NCI-H1105 treated with DMSO at 0.1 percent for 48 hours (cell line): ENCODE measurements at places on chromosomes 2 and 18.
A peak's percentile ranks its signal among the peaks of the same experiment; 100 is the strongest.

- DNase-seq = peak; percentile 84
Measured at GRCh38 chr2:165793779-165794535, at the start of gene GALNT3. Gene GALNT3, minus strand, starts transcription at chr2:165794247. Its CDS starts 23,547 bp downstream, at chr2:165770700.

DNA sequence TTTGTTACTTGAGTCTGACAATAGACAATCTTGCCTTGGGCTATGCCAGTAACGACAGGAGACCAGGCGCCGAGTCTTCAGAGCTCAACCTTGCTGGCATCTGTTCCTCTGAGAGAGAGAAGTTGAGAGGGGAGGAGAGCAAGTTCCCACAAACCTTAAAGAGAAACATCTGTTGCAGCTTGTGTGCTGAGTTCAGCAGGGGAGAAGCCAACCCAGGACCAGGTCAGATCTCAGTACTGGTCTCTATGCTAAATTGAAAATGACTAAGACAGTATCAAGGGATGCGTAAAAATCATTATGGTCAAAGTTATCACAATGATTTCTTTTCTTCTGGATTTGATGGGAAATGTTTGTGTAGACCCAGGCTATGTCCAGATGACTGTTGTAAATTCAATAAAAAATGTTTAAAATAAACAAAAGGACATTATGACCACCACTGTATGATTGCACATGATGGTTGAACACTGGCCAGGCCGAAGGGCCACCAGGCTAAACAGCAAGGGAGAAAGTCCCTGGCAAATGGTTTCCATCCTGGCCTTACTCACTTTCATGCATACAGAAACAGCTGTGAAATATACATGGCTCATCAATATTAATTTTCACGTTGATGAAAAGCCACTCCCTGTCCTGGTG is 100.3 kb upstream of the PMAIP1 start:
- no peak for DNase-seq

DNA sequence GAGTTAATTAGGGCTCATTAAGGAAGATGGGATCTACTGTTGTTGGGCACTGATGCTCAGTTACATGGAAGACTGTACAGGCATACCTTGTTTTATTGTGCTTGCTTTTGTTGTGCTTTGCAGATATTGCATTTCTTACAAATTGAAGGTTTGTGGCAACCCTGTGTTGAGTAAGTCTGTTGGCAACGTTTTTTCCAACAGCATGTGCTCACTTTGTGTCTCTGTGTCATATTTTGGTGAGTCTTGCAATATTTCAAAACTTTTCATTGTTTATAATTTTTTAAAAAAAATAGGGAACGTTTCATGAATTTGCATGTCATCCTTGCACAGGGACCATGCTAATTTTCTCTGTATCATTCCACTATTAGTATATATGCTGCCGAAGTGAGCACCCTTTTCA is 15.6 kb downstream of the PHLPP1 start:
- peak; percentile 31 for DNase-seq

DNA sequence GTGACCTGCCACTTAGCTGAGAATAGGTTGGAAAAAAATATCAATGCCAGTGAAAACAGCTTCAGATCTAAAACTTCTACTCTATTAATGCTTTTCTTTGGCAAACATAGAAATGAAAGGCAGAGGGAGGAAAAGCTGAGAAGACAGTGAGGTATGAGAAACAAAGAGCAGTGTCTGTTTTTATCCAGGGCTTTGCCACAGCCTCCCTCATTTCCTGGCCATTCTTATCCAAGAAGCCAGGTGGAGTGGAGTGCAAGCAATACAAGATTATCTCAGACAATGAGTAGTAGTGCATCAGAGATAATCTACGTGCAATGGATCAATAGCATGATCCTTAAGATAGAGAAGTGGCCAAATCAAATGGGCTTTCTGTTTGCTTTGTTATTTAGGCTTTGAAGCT is 808.7 kb upstream of the PIK3C3 start:
- DNase-seq = peak; percentile 61

- no peak for DNase-seq
Measured at GRCh38 chr2:104068665-104069064, 785.2 kb upstream of the POU3F3 start.

- DNase-seq = no peak
Measured at GRCh38 chr2:601806-602455, 75.3 kb downstream of the TMEM18 start.

GRCh38 chr18:78979730-78980278 is at the start of gene SALL3:
Gene SALL3, plus strand, starts transcription at chr18:78979818. Its CDS starts 457 bp downstream, at chr18:78980275.
- peak; percentile 15 for DNase-seq

DNA sequence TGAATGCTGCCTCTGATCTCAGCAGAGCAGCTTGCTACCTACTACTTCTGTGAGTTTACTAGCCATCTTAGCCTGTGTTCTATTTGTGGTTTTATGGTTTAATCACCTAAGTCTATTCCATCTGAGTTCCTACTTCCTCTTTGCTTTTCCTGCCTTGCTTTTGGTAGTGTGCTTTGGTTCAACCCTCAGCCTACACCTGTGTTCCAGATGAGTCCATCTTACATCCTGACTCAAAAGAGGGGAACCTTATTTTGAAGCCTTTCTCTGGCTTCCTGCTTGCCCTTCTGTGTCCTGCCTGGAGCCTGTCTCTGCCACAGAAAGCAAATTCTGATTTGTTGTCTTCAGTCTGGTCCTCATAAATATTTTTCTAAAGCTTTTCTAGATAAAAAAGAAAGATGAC is 530.3 kb upstream of the MEX3C start:
- DNase-seq = no peak

DNA sequence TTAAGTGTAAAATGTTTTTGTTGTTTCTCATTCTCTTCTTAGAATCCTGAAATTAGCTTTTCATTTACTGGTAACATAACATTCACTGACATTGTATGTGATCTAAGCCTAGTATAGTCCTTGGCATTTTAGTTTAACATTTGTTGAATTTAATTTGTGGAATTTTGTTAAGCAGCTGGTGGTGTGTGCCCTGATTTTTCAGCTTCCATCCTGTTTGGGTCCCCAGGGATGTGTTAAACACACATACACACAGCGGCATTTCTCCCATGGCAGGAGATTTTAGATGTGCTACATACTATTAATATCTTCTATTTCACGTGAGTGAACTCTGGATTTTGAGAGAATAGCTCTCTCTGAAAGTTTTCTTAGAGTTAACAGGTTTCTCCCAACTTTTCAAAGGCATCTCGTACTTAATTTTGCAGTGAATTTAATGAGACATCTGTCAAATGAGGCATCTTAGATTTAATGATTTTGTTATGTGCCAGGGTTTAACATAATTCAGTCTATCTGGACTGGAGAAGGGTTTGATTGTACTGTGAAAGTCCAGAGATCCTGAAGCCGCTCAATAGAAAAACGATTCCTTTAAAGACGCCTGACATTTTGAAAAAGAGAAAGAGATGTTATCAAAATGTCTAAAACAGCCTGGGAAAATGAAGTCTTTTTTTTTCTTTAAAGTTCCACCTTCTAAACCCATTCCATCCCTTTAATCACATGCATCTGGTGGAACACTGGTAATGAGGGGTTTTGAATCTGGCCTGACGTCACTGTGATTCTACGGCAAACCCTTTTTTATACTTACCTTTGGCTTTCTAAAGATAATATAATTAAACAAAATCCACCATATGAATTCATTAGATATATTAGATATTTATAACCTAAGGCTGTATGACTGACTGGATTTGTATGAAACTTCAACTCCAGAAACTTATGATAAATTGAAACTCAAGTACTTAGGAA is 6.8 kb downstream of the PHLPP1 start:
- DNase-seq = no peak

DNA sequence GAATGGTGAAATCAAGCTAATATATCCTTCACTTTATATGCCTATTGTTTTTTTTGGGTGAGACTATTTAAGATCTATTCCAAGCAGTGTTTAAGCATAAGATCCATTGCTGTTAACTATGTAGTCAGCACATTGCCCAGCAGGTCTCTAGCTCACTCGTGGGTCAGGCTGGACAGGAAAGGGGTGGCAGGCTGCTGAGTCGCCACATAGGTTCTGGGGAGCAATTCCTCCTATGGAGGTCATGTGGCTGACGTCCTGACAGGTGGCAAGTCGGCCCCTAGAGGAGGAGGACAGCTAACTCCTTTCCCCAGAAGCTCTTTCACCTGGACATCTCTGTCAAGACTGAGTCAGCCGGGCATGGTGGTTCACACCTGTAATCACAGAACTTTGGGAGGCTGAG is 13.9 kb upstream of the RAB31 start:
- DNase-seq = no peak

GRCh38 chr2:173264603-173265366 is 89.9 kb upstream of the CDCA7 start:
- DNase-seq = no peak

DNA sequence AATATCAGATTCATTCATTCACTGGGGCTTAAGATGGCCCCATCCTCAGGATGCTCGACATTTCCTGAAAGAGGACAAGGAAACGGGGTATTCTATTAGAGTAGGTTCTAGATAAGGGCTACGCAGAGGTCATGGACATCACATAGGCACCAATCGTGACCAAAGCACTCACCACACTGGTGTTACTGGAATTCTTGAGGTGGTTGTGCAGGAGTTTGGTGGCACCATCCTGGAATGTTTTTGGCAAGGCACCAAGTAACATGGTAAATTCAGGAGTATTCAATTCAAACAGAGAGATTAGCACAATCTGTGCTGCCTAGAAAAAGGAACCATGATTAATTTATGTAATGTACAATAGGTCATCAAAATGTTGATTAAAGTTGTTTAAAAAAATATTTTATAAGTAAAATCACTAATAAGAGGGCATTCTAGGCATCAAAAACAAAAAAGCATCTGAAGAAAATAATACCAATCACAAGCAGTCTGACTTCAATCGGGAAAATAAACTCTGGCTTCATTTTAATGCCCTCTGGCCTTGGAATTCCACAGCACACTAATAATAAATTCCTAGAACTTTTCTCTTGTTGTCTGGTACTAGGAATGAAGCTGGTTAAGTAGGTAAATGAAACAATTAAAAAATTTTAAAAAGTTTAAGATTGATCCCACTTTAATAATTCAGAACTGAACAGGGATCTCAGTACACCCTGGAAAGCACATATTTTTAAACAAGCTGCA is 102.8 kb upstream of the TFCP2L1 start:
- DNase-seq = no peak

DNA sequence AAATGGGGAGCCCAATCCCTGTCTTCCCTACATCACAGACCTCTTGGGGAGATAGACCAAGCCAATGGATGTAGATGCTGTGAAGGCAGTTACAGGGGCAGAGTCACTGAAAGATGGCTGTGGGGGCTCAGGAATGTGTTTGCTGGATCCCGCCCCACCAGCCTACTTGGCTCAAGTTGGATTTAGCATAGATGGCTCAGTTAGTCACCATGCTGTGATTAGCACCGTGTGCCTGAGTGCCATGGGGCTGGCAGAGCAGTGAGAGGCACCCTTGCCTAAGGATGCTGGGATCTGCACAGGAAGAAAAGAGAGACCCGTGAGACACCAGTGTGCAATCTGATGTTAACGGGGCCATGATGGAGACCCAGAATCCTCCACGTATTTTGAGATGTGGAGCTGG is 228.3 kb downstream of the DYSF start:
- no peak for DNase-seq

- DNase-seq = peak; percentile 45
Measured at GRCh38 chr2:199309411-199309810, 148.3 kb downstream of the SATB2 start.

GRCh38 chr2:225072444-225072843 is 30.2 kb upstream of the DOCK10 start:
- no peak for DNase-seq

DNA sequence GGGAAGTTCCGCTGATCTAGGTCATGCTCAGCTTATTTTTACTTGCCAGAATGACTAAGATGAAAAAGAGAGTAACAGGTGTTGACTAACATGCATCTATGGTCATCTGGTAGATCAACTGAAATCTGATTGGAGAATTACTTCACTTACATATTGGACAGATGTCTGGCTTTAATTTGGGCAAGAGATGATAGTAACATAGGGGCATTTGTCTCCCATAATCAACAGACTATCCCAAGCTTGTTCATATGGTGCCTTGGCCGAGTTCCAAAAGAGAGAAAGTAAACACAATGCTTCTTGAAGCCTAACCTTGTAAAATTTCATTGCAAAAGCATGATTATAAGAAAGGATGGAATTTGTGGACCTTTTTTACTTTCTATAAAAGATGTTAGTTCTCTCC is 503.7 kb downstream of the ADCYAP1 start:
- peak; percentile 4 for DNase-seq

- no peak for DNase-seq
Measured at GRCh38 chr2:224085246-224085645, 46.2 kb upstream of the SERPINE2 start.

DNA sequence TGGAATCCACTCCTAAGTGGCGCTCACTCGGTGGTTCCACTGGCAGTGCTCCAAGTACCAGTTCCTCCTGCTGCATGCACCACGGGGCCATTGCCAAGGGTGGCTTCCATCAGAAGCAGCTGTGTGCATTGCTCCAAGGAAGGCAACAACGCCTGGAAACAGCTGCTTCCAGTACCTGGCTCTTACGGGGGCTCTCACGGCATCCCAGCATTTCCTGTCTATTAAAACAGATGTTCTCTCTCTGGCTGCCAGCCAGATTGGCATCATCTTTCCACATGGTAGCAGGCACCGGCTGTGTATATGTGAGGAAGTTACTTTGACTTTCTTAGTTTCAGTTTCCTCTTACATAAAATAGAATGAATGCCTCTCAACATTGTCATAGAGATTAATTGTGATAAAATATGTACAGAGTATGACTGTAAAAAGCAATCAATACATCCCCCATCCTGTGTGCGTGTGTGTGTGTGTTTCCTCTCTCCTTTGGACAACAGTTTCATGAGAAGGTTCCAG is 84.9 kb downstream of the CMPK2 start:
- DNase-seq = peak; percentile 86

- DNase-seq = no peak
Measured at GRCh38 chr2:148653437-148653836, 8.9 kb downstream of the EPC2 start.

GRCh38 chr2:128215897-128216642 is 102.6 kb downstream of the HS6ST1 start:
- DNase-seq = no peak

DNA sequence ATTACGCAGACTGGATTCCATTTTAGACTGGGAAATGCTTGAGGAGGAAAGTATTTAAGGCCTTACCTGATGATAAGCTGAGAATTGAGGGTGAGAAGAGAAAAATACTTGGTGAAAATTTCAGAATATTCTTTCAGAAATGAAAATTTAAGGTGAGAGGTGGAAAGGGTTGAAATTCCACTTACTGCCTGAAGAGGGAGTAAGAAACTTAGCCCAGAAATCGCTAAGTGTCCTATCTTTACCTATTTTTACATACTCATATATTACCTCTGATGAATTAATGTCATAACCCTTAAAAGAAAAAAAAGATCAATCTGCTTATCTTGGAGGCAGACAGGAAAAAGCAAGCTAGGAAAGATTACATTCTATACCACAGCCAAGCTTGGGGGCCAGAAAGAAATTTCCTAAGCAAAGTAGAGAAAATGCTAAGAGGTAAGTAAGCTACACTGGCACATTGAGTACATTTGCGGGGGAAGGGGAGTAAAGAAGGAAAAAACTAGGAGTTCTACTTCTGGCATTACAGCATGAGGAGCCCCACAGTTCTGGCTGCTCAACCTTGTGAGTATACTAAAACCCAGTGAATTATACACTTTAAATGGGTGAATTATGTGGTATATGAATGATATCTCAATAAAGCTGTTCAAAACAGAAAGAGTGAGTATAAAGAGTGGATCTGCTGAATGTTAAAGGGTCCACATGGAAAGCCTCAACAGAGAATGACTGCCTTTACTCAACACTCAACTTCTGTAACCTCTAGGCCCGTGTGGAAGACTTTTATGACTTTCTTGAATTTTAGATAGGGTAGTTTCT is 33.8 kb downstream of the SMC6 start:
- DNase-seq = peak; percentile 13

GRCh38 chr2:217909156-217909820 is 93.5 kb downstream of the TNS1 start:
- no peak for DNase-seq

- no peak for DNase-seq
Measured at GRCh38 chr2:121605820-121606733, 43.2 kb downstream of the CLASP1 start.
